ENCODE measurements at places on chromosomes 12 and 14.

DNA sequence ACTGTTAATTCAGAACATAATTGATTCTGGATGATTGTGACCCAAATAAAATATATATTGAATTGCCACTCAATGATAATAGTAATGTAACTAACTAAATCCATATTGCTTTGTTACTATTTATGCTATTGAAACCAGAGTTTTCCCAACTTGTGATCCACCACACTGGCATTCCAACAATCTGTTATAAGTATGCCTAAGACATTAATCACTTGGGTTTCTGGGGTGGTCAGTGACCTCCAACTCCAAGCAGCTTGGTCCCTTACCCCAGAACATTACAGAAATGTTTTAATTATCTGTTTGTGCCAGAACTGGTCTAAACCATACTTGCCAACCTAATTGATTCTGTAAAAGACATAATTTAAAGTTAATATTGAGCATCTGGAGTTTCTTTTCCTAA, 14.6 kb downstream of the CAPS2 start:
- DNase-seq: no peak

GRCh38 chr14:91380610-91381371, 36.8 kb downstream of the CCDC88C start:
- no peak for DNase-seq

DNA sequence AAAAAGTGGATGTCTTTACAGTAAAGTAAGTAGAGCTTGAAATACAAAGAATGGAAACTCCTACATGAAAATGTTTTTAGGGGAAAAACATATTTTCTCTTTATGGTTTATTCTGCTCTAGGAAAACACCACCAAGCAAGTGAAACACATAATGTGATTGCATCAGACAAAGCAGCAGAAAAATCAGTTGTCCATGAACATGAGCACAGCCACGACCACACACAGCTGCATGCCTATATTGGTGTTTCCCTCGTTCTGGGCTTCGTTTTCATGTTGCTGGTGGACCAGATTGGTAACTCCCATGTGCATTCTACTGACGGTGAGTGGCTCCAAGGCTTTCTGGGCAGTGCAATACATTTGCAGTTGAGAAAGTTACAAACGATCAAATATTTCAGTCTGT, 42.6 kb upstream of the PLEKHD1 start:
- no peak for DNase-seq

GRCh38 chr12:109197327-109197726, 80.9 kb downstream of the ACACB start:
- no peak for DNase-seq

DNA sequence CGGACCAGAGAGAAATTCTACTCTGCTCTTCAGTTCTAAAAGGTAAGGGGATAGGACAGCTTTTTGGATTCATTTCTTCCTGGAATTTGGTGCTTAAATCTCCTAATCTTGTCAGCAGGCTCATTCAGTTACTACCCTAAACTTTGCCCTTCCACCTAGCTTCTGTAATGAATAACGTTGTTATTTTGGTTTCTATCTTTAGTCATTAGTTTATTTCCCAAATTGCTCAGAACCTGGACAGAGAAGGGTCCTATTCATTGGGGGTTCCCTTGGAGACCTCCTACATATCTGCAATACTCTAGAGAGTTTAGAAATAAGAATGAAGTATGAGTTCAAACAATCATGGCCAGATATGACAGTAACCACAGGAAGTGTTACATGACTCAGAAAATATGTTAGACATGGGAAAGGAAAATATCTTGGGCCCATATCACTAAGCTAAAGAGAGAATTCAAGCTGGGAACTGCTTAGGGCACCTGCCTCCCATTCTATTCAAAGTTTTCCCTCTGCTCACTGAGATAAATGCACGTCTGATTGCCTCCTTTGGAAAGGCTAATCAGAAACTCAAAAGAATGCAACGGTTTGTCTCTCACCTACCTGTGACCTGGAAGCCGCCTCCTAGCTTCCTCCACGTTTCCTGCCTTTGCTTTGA, 87.9 kb downstream of the GAS2L3 start:
- no peak for DNase-seq

- DNase-seq: no peak
Measured at GRCh38 chr12:78885466-78885865, 20.9 kb downstream of the SYT1 start.

DNA sequence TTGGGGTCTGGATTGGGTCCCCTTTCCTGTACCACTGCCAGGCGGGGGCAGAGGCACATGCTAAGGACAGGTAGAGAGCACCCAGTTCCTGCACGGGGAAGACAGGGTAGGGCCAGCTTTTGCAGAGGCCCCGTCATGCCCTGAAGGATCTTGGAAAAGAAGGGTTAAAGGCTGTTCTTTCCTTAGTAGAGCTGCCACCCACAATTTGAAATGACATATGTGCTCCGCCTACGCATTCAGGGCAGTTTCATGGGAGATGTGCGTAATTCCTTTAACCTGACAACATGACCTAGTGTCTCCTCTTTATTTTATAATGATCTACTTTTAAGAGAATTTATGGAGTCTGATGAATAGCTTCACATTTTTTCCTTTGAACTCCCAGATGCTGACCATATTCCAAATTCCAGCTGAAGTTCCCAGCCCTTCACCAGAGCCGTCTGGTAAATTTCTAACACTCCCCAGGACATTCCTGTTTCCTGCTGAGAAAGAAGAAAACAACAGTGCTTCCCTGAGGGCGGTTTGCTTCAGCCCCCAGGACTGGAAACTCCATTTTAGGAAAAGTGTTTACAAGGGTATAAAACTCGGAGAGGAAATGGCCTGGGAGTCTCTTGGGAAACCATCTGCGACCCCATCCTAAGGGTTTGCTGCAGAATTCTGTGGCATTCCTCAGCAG, 58.9 kb upstream of the PLEKHG3 start:
- no peak for DNase-seq

DNA sequence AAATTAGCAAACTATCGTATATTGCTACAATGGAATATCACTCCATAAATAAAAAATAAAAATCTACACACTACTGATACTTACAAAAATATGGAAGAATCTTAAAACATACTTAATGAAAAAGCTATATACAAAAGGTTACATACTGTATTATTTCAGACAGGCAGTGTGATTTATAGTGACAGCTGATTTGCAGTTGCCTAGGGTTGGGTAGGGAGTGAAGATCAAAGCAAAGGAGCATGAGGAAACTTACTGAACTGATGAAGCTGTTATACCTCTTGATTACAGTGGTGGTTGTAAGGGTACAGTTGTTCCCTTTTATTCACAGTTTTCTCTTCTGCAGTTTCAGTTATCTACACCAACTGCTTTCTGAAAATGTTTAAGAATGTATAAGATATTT, 62.6 kb downstream of the FSCB start:
- DNase-seq: no peak

- no peak for DNase-seq
Measured at GRCh38 chr12:67667276-67668073, 18.9 kb downstream of the DYRK2 start.

DNA sequence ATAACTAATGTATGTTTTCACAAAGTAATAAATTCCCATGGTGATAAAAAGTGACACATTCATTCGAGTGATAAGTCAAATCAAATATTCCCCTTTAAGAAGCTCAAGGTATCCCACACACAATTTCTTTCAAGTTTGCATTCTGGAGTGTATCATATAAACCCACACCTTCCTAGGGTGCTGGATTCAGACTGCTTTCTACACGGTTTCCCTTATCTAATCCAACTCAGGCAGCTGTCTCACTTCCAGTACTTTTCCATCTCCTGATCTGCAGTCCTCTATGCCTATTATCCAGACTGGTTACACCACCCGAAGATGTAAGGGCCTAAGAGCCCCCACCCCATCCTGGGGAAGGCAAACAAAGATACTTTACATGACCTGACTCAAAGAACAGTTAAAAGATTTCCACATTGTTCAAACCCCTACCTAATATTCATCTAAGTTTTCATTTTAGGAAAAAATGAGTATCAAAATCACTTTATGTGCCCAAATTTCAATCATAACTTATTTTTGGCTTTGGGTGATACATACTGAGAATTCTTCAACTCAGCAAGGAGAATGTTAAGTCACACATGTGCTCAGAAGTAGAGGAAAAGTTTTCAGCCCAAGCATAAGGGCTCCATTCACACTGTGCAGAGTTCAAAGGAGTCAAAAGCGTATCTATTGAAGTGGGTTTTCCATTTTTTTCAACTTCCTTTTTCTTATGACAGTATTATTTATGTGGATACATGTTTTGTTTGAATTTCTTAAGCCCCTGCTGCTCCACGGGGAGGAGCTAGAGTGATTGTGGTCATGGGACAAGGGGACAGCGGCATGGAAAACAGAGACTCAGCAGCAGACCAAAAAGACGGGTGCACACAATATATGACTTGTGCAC, 41.8 kb downstream of the CORO1C start:
- DNase-seq: no peak

GRCh38 chr12:13193505-13194231, 2.9 kb upstream of the EMP1 start:
- no peak for DNase-seq

GRCh38 chr12:5513406-5513805, 81.5 kb downstream of the NTF3 start:
- no peak for DNase-seq

GRCh38 chr12:26318661-26319068, 123.3 kb downstream of the SSPN start:
- no peak for DNase-seq

DNA sequence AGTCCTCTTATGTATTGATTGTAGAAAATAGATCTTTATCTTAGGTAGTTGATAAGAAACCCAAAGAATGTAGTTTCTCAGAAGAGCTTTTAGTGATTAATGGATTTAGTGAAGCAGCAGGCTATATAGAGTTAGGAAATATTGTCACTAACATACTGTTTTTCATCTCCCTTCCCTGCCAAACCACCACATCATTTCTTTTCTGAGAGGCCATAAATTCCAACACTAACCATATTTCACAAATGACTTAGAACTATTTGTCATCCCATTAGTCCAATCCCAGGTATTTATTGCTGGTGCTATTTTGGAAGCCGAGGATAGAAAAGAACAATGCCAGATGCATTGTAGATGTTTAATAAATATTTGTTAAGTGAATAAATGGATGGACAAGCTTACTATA, 185.7 kb downstream of the KICS2 start:
- no peak for DNase-seq

GRCh38 chr14:79680087-79680486, 531.2 kb downstream of the DIO2 start:
- no peak for DNase-seq

All from stimulated activated CD4-positive, alpha-beta T cell treated with anti-CD3 and anti-CD28 coated beads, Interleukin-15, amount 100 ng/mL, for 1 hour (primary cell).